Stimulated activated CD8-positive, alpha-beta memory T cell treated with anti-CD3 and anti-CD28 coated beads, Interleukin-4, amount 100 ng/mL, for 4 hours (primary cell): ENCODE measurements at places on chromosomes 13 and 19.

DNA sequence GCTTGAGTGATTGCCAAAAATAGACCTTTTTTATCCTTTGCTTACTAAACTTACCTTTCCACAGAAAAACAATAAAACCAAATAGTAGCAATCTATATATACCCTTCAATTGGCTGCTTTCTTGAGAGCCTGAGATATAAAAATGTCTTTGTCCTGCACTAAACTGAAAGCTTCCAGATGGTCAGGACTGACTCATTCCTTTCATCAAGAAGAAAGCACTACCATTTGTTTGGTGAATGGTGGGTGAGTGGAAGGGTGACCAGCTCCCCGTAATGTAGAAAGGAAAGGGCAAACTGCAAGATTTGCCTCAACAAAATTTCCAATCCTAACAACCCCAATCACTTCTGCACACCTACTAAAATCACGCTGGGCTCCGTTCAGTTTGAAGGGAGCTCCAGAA lies 67.8 kb downstream of the SACS start:
- no peak for DNase-seq

DNA sequence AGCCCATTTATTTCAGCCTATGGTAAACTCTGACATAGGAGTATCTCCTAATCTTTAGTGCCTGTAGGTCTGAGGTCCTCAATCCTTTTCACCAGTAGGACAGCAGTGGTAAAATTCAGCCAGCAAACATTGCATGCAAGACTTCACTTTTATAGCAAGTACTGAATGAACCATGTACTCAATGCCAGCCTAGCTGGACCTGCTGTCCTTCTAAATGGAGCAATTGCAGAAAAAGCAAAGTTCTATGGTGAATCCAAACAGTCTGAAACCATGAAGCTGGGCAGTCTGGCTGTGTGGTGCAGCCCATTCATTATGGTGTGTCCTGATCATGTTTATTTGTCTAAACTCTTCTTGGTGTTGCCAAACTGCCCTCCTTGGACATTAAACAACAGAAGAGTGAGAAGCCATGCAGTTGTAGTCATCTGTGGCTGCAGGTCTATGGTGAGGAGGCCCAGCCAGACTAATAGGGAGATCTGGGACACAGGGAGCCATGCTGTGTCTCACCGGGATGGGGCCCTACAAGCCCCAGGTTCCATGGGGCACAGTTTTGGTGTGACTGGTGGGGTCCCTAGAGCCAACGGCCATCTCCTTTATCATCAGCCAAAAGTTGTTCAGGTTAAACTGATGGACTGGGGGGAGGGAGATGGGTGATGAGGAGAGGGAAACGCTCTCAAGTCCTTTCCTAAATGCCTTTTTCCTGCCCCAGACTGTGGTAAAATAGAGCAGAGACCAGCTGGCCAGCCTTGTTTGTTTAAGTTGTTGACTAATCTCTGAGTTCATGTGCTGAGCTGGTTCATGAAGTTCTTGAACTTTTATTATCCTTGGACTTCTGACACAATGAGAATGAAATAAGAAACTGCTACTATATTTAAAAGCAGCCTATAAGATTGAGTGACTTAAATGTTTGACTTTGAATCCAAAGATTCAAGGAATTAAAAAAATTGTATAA lies 20.6 kb upstream of the TNFSF11 start:
- no peak for DNase-seq

- DNase-seq = no peak
Measured at GRCh38 chr13:42075517-42075916, 27.1 kb downstream of the DGKH start.

- DNase-seq = no peak
Measured at GRCh38 chr19:18633321-18633720, 3.5 kb upstream of the KLHL26 start.

DNA sequence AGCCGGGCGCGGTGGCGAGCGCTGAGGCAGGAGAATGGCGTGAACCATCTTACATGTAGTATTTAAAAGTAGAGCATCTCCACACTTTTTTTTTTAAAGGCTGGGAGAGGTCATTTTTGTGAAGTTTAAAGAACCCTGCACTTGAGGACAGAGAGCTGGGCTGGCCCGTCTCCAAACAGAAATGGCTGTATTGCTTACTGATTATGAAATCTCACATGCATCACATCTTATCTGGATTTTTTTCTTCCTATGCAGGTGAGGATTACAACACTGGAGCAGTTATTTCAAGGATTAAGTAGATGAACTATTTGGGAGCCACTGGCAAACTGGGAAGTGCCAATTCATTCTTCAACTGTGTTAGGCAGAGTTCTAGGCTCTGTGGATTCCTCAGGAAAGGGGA lies 59.5 kb downstream of the TEX26 start:
- no peak for DNase-seq

DNA sequence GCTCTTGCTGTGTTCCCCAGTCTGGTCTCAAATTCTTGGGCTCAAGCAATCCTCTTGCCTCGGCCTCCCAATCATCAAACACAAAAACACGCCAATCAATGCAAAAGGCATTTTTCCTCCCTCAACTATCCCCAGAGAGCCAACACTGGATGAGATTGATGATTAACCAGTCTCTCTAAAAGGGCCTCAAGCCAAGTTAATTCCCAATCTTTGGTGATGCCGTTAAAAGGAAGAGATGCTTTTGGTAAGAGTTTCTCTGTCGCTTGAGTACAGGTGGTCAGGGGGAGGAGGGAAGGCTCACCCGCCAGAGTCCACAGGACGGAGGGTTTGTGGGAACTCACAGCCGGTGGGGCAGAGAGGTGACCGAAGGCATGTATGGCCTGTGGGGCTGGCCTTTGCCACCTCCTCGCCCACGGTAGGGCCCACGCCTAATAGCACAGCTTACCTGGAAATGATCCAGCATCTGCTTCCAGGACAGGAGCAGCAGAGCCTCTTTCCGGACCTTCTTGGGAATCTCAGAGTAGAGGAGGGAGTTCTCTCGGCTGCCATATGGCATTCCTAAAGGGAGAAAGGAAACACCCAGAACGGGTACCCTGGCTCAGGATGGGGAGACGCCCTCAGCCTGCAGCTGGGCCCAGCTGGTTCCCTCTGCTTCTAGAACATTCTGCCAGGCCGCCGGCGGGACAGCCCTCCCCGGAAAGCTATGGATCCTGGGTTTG lies 18.1 kb downstream of the DPP9 start:
- DNase-seq = no peak

- no peak for DNase-seq
Measured at GRCh38 chr13:69580255-69580654, 527.4 kb upstream of the ATXN8OS start.

DNA sequence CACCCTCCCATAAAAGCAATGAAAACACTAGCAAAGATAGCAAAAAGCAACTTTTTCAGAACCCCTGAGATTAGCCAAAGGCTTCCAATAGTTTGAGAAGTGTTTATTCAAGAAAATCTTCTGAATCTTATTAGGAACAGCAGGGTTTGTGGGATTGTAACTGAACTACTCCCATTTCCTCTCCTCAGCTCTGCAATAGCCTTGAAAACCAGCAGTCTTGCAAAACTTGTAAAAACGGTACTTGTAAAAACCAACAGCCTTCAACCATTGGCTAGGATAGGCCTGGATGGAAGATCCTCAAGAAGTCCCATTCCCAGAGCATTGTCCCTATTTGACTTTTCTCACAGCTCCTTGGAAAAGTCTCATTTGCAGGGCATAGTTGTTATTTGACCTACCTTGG lies 12.1 kb downstream of the RNASEH2B start:
- DNase-seq = no peak

DNA sequence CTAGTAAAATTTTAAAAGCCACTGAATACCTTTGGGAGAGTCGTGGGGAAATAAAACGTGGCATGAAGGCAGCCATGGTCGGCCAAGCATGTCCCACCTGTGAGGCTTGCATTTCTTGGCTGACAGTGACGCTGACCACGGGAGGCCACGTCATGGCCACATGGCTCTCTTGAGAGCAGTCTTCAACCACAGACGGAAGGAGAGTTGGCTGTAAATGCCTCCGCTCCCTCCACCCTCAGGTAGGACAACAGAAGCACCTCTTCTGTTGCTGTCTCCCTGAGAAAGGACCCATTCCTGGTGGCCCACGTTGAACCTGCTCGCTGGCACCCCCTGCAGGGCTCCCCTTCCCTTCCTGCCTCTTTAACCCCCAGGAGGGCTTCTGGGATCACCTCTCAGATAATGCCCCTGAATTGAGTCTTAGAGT lies 10.6 kb upstream of the LRRC25 start:
- no peak for DNase-seq

DNA sequence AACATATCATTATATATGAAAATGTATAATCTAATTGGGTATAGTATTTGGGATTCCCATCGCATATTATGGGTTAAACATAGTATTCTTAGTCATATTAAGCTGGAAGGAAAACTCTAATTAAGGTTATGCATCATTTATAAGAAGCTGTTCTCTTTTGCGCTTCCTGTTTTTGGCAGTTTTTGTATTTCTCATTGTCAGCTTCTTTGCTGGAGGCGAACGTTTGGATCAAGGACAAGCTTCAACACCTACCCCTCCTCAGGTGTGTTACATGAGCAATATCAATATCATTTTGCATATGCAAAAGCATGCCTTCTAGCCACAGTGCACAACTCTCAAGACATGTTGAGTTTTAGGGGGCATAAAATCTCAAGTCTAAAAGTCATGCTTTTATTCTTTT lies 439.8 kb downstream of the TDRD3 start:
- no peak for DNase-seq

- no peak for DNase-seq
Measured at GRCh38 chr13:51797664-51798488, 6.1 kb downstream of the DHRS12 start.

DNA sequence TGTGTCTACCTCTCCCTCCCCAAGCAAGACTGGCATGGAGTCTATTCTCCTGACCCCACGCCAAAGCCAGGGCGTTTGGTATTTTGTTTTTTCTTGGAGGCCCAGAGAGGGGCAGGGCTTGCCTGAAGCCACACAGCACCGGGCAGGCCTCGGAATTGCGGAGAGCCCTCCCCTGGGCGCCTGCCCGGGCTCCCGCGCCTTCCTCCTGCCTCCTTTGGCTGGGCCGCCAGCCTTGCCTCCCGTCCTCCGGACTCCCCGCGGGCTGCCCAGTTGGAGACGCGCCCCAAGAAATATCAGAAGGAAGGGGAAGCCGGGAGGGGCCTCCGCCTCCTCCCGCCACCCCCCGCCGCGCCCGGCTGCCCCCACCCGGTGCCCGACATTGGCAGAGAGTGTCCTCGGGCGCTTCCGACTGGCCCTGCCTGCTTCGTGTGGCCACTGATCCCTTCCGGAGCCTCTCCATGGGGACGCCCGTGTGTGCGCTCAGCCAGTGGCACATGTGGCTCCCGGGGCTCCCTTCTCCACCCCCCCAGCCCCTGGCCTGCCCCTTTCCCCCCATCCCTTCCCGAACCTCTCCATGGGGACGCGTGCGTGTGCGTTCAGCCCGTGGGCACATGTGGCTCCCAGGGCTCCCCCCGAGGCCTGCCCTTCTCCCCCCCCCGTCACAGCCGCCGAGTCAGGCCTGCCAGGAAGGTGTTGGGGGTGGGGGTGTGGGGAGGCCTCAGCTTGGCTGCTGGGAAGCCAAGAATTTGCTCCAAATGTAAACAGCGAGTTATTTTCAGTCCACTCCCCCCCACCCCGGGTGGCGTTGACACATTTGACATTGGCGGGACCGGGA lies 37.3 kb downstream of the NFIC start:
- no peak for DNase-seq

GRCh38 chr19:9381361-9381785 lies 18.6 kb downstream of the ZNF177 start:
- DNase-seq = no peak

DNA sequence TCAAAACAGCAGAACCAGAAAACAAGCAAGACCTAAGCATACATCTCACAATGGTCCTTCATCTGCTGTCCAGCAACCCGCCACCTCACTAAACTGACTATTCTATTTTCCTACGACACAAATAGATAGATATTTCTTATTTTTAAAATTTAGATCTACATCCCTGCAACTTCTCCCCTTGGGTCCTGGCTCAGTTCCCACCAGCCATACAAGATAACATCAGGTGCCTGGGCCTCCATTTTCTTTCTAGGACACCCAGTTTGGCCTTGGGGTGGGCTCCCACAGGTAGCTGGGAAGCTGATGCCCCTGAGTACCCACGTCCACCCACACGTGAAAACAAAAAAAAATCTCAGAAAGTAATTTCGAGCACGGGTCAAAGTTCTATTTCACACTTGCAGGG lies 47.6 kb downstream of the TGDS start:
- no peak for DNase-seq

DNA sequence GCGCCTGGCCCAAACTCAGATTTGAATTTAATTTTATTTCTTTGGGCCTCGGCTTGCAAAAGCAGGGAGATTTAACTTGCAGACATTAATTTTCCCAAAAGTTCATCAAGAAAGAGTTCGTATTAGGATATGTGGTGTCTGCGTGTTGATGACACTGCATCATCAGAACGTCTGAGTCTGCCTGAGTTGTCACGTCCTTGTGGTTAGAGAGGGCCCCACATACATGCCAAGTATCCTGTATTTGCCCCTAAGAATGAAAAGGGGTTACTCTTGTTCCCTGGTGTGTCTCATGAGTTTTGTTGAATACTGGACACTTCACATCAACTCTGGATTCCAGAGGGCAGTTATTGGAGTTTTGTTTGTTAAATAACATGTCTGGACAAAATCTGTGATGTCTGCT lies 5.6 kb upstream of the TEX29 start:
- no peak for DNase-seq

- no peak for DNase-seq
Measured at GRCh38 chr13:39321574-39321973, 281.4 kb downstream of the LHFPL6 start.

DNA sequence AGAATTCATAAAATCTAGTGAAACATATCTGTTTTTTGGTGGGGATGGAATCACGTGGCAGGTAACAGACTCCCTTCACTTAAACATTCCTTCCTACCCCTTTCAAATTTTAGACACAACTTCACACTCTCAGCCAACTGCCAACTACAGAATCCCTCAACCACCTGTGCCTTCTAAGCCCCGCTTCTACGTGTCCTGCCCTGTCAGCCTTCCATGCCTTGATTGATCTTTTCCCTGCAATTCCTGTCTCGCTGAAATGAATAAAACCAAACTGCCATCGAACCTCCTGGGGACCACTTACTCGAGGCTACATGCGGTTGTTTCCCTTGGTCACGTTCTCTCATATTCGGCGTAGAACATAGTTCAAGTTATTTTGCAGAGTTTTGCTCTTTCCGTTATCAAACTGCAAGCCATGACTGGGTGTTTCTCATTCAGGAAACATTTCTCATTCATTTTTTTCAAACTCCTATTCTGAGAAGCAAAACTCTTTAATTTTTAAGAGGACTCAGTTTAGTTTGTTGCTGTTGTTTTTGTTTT lies 1.1 kb downstream of the ZNF625 start:
- DNase-seq = no peak

GRCh38 chr19:36041831-36042230 lies 9.2 kb upstream of the CLIP3 start:
- DNase-seq = no peak
